ENCODE measurements at places on chromosomes 3 and 15.
A peak's percentile ranks its signal among the peaks of the same experiment; 100 is the strongest.

DNA sequence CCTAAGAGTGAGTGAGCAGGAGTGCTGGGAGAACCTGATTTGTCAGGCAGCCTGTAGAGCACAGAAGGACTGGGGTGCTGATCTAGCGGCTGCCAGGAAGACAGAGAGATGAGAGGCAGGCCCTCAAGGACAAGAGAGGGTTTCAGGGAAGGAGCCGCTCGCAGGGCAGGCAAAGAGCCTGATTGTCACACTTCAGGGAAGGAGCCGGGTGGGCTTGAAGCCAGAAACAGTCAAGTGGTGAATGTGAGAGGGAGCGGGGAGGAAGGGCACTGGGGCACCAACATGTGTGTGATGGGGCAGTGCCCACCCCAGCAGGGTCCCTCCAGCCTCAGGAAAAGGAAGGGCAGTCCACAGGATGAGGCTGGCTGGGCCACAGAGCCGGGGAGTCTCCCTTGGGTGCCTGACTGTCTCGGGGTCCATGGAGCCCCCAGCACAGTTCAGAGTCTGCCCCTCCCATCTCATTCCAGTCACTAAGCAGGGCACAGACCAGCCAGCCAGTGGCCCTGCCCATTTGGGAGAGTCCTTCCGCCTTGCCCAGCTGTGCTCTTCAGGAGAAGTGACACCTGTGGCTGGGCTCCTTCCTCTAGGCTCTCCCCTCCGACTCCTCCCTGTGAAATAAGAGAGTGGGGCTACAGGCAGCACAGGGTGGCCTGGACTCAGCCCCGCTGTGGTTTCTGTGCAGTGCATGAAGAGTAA is 148.6 kb downstream of the RAB11A start:
- DNase-seq: no peak

DNA sequence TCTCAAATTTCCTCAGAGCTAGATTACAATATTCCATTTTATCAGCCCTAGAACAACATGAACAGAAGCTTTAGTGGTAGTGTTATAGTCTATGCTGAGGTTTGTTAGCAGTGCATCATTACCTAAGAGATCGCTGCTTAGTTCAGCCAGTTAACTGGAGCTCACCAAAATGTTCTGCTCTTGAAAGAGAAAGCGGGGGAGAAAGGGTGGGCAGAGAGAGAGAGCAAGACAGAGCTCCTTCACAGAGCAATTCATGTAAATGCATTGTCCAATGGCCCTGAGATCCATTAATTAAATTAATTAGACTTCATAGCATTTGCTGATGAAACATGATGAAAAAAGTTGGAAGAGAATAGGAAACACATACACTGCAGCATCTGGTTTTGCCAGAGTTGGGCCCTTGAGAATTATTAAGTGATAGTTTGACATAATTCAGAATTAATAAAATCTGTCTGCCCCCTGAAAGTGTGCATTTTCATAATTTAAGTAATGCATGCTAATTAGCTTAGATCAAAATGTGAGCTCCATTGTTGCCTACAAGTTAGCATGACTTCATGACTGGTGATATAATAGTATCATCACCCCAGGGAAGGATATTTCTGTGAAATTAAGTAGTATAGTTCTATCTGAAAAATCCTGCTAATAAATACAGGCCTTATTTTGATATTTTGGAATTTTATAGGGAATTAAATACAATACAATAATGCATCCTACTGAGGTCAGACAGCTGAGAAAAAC is 86.9 kb upstream of the LYSMD4 start:
- DNase-seq: no peak

GRCh38 chr3:187046033-187046432 is 93.3 kb downstream of the RPL39L start:
- no peak for DNase-seq

GRCh38 chr15:48965972-48966371 is 2.3 kb upstream of the SHC4 start:
- peak; percentile 44 for DNase-seq

DNA sequence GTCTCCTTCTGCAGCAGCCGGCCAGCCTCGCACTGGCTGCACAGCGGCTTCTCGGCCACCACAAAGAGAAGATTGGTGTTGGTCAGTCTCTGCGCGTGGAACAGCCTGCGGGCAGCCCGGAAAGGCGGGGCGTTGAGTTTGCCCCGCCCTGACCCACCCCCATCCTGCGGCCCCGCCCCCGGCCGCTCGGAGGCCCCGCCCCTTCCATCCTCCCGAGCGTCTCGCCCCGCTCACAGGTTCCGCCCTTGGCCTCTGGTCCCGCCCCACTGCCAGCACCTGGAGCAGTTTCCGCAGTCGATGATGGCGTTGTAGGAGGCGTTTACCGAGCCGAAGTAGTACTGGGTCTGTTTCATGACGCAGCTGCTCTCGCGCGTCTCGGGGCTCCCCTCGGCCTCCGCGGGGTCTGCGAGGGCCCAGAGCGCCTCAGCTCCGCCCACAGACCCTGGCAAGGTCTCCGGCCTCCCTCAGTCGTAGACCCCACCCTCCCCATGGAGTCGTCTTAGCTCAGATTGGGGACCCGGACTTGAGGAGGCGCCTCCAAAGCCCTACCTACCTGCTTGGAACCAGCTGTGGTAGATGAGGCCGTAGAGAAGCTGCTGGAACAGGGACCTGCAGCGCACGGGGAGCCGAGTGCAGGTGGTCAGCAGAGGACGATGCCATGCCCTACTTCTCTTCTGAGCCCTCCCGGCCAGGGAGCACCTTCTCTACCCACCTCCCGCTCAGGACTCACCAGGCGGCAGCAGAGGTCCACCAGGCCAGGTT is 5.9 kb upstream of the TMEM115 start:
- no peak for DNase-seq

DNA sequence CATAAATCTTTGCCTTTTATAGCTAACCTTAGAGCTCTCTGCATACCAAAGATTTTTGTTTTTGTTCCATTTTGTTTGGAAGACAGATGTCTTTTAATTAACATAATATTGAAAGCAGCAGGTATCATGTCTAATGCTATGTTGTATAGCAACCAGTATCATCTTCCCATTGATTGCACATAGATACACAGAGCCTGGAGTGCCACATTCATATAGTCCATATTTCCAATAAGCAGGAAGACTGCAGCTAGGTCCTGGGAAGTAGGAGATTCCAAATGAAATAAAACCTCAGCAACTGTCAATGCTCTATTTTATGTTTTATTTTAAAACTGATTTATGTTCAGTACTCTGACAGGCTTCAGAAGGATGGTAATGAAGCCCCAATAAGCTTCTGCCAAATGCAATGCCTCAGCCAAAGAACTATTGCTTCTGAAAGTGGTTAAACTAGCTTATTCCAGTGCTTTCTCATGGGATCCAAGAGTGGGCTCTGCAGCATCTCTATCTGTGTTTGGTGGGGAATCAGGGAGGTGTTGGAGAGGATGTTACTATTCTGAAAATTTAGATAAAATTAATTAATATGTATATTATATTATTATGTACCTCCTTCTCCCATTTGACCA is 6.5 kb upstream of the KCNMB2 start:
- no peak for DNase-seq

DNA sequence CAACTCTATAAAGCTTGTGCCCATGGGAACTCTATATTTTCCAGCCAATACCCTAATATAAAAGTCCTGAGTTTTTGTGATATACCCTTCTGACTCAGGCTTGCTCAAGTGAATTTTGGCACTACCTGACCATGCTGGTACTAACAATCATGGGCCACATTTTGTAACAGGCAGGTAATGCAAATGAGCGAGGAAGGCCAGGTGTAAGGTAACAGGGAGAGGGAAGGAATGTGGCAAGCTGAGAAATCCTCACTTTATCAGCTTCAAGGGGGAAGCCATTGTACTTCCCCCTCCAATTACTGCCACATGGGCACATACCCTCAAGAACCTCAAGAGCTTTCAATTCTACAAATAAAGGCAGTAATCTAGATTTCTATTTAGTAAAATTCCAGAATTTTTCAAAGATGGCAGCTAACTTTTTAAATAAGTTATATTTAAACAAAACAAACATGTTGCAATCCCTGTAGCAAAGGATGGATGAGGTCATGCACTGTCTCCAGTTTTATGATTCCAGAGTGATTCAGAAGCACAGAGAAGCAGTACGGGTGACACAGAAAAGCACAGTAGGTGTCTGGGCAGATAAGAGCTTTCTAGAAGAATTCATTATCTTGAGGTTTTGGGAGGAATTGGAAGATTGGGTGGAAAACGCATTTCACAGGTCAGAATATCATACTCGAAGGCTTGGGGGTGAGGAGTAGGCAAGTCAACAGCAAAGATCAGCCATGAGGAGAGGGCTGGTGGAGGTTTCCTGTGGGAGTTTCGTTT is 87.6 kb downstream of the FOXP1 start:
- no peak for DNase-seq

- no peak for DNase-seq
Measured at GRCh38 chr15:91302588-91303439, 202.8 kb downstream of the SV2B start.

GRCh38 chr15:63313825-63314224 is 36.4 kb downstream of the APH1B start:
- no peak for DNase-seq

DNA sequence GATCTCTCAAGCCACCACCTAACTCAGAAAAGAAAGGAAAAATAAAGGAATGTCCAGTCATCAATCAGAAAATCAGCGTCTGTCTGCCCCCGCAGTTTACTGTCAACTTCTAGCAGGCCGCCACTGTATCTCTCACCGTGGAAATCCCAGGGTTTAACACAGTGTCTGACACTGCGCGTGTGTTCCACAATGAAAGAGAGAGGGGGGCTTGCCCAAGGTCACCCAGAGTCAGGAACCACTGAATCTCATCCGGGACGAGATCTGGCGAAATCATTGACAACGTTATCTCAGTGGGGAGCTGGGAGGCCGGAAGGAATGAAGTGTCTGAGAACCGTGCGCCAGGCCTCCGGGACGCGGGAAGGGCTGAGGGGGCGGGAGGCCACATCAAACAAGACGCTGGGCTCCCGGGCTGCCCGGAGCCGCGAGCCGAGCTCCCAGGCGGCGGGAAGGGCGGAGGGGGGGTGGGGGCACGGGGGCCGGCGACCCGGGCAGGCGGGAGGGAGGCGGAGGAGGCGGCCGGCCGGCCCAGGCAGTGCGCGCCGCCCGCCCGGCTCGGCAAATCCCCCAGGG is 2.2 kb upstream of the HES1 start:
- DNase-seq: no peak

DNA sequence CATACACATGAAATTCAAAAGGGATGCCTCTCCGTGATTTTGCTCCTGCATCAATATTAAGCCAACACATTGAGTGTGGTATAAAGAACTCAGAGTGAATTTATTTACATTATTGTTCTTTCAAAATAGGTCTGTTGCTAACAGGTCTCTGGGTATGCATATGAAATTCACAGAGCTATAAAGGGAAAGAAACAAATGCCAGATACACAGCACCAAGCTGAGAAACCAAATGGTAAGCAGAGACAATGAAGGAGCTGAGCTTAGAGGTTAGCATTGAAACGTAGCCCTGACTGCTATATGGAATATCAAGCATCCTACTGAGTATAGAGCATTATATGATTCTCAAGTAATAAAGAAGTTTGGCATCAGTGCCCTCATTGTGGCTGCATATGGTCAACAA is 712.9 kb downstream of the NSUN3 start:
- no peak for DNase-seq

DNA sequence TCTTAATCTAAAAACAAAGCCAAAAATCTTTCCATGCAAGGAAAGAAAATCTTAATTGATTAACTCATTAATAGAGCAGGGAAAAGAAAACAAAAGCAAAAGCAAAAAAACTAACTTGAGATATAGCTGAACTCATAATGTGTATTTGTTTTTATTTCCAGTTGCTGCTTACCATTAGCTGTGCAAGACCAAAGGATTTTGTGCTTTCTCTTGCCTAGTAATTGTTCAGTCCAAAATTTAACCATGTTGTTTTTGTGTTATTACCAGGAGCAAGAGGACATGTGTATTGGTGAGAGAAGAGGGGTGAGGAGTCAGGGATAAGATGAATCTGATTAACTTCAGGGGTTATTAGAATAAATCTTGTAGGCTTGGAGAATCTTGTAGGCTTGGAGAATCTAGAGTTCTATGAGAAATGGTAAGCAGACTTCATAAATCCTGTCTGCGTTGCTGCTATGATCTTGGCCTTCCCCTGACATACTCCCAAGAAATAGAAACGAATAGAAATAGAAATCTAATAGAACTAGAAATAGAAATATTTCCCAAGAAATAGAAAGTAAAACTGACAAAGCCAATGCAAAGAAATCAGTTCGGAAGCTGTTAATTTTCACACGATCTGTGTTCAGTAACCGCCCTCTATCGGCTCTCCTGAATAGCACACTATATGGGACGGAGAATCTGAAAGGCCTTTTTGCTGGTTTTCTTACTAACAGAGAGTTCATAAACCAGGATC is 72.6 kb upstream of the TNFSF10 start:
- no peak for DNase-seq

DNA sequence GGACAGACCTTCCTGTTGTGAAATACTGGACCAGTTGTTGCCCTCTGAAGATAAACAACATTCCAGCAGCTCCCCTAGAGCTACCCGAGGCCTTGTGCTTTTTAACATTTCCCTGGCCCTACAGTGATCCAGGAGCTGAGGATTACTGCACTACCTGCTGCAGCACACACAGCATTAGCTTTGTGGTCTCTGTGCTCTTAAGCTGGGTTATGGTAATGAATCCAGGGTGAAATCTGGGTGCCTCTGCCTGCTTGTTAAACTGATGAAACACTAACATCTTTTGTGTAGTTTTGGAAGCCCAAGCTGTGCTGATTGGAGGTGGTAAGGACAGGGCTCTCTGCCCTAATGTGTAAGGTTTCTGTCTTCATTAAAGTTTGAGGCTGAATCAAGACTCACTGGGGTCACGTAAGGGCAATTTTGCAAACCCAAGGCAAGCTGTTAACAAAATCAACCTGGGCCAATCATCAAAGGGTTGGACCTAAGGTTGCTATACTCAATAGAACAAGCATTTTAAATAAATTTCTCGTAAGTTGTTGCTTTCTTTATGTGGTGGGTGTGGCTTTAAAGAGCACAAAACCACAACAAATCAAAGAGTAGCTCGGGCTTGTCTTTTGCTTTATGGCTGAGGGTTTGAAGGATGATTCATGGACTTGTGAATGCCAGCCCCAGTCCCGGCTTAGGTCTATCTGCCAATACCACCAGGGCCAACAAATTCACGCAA is 183.9 kb downstream of the TPRG1 start:
- no peak for DNase-seq

- DNase-seq: no peak
Measured at GRCh38 chr3:25445731-25446130, 17.7 kb downstream of the RARB start.

DNA sequence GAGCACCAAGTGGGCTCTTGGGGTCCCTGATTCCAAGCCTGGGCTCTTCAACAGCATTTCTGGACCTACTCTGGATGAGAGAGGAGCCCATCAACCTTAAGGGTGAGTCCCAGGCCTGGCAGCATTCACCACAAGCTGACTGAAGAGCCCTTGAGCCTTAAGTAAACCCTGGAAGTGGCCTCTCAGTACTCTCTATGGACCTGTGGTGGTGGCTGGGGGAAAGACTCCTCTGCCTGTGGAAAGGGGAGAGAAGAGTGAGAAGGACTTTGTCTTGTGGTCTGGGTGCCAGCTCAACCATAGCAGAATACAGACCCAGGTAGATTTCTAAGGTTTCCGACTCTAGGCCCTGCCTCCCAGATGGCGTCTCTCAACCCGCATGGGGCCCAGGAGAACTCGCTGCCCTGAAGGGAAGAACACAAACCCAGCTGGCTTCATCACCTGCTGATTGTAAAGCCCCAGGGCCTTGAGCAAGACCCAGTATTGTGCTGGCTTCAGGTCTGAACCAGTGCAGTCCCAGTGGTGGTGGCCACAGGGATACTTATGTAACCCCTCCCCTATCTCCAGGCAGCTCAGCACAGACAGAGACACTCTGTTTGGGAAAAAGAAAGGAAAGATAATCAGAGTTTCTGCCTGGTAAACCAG is 71.4 kb downstream of the TFDP2 start:
- no peak for DNase-seq
